ENCODE measurements at places on chromosomes 7 and 10.

DNA sequence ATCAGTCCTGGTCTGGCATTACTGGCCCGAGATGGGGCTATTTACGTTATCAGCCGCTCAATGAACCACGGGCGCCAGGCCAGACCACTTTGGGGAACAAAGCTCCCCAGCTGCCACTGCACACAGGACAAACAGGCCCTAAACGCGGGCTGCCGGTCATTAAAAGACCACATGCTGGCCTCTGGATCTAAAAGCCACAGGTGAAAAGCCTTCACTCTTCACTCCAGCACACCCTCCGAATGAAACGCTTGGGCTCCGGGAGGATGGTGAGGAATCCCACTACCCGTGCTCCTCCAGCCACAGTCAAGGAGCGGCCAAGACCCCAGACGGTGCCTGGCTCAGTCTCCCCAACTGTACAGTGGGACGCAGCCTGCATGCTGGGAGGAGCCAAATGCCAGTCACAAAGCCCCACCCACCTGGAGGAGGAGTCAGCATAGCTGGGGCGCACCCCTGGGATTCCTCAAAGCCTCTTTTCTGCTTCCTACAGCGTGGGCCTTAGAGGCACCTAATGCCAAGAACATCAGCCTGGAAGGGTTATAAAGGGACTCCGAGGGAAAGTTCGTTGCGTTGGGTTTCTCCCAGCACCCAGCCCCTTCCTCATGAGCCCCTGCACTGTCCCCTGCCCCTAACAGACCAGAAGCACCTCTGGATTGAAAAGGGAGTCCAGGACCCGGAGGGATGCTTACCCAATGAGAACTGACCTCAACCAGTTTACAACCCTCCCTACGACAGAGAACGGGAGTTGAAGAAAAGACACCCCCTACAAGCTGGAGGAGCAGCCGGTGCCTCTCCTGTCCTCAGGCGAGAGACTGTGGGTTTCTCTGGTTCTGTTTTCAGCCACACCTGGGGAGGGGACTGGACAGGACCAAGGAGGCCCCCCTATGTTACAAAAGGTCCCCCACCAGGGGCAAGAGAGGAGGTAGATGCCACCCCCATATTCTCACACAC is 4.7 kb downstream of the PDGFA start:
- DNase-seq: no peak

DNA sequence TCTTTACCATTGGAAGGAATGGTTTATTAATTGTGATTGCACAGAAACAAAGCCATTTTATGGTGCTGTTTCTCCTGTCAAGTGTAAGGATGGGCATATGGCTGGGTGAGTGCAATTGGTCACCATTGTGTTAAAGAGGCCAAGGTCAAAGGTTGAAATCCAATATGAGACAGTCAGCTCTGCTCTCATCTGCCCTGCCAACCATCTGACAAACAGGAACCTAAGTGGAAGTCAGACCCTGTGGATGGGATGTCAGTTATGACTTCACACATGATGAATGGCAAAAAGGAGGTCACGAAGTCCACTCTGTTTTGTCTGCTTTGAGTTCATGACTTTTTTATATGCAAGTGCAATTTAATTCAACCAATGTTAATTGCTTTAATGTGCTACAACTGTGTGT is 172.7 kb upstream of the TMEM229A start:
- no peak for DNase-seq

- no peak for DNase-seq
These were observed 383.5 kb downstream of the SFMBT2 start for GRCh38 chr10:7027237-7027912.

GRCh38 chr10:91349381-91349780 is 60.8 kb upstream of the HECTD2 start:
- DNase-seq: no peak

DNA sequence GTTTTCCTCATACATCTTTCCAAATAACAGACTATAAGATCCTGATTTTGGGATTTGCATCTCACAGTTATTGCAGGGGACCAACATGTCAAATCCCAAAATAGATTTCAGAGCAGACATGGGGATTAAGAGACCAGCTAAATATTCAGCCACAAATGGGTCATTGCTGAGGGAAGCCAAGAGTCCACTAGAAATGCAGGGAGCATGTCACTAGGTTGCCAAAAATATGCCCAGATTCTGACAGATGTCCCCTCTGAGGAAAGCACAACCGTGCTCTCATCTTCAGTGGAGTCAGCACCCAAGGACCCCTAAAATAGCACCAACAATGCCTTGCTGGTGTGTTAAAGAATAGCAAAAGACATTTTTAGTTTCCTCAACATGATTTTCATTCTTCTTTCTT is 56.2 kb upstream of the AGK start:
- no peak for DNase-seq

DNA sequence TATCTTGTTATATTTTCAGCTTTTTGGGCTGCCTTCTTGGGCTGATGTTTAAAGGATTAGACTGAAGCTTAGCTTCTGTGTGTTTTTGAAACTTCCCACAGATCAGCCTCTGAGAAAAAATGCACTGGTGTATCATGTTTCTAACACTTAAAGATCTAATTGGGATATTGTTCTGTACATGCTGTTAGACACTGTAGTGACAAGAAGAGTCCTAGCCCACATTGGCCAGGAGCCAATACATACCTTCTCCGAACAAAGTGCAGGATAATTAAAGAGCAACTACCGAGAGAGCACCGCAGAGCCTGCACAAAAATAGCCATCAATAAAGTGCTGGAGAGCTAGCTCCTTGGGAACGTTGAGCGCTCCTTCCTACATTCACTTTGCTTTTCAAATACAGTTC is 289.4 kb upstream of the SP8 start:
- DNase-seq: no peak

DNA sequence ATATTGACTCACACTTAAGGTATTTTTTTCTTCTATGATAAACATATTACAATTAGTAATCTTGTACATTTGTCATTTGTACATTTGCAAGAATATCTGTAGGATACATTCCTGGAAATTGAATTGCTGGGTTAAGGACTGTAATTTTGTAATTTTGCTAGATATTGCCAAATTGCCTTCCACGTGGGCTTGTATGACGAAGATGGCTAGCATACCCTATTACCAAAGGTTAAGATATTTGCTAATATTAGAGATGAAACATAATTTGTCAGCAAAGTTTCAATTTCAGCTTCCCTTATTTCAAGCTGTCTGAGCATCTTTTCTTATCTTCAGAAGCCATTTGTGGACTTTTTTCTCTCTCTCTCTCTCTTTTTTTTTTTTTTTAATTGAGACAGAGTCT is 1.0 kb upstream of the LYZL2 start:
- DNase-seq: peak; percentile 93

- DNase-seq: no peak
These were observed 15.3 kb downstream of the TPK1 start for GRCh38 chr7:144820552-144820951.

- DNase-seq: no peak
These were observed 49.8 kb upstream of the FGFR2 start for GRCh38 chr10:121648059-121648458.

- DNase-seq: no peak
These were observed 80.6 kb downstream of the BEND7 start for GRCh38 chr10:13448216-13448615.

- no peak for DNase-seq
These were observed 185.7 kb downstream of the STK31 start for GRCh38 chr7:23895666-23896096.

DNA sequence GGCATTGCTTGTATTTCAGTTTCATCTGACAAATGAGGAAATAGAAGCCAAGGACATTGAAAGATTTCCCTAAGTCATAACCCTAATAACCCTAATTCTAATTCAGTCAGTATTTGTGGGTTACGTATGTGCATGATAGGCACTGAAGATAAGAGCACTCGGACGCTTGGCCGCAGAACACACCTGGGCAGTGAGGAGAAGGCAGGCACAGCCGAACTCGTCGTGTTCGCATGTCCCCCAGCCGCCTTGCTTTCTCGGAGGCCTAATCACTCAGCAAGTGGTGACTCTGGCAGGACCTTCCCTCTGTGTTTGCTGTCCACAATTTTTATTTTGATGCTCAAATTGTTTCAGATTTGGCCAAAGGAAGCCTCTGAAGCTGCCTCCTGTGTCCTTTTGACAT is 23.7 kb downstream of the HKDC1 start:
- DNase-seq: no peak

DNA sequence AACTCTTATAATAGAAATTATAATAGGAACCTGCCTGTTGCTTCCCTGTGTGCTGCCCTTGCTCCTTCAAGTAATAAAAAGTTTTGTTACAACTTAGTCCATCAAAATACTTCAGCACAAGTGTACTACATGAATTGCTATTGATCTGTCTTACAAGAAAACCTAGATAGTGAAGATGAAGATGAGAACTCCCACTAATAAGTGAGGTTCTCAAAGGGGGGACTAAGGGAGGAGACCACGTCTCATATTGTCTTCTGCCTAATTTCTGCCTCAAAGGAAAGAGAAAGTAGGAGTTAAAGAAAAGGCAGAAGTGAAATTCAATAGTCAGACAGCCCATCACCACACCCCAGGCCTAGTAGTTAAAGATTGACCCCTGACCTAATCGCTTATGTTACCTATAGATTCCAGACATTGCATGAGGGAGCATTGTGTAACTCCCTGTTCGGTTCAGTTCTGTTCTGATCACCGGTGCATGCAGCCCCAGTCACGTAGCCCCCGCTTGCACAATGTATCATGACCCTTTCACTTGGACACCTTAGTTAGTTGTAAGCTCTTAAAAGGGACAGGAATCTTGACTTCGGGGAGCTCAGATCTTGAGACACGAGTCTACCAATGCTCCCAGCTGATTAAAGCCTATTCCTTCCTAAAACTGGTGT is 18.2 kb upstream of the CHST3 start:
- peak; percentile 11 for DNase-seq

DNA sequence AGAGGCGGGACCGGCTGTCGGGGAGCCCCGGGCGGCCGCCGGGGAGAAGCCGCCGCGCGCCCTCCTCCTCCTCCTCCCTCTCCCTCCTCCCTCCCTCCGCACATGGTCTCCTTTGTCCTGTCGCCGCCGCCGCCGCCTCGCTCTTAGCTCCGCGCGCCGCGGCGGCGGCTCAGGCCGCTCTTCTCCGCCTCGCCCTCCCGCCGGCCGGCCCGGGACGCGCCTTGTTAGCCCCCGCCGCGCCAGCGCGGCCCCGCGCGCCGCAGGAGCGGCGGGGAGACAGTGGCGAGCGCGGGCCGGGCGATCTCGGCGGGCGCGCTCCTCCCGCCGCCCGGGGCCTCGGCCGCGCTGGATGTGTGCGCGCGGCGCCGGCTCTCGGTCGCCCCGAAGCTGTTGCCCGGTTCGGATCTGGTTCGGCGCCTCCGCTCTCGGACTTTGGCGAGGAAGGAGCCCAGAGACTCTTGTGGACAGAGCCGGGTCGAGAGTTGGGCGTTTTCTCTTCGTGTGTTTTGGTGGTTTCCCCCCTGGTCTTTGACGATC is 437.4 kb upstream of the GALNT17 start:
- DNase-seq: peak; percentile 14

DNA sequence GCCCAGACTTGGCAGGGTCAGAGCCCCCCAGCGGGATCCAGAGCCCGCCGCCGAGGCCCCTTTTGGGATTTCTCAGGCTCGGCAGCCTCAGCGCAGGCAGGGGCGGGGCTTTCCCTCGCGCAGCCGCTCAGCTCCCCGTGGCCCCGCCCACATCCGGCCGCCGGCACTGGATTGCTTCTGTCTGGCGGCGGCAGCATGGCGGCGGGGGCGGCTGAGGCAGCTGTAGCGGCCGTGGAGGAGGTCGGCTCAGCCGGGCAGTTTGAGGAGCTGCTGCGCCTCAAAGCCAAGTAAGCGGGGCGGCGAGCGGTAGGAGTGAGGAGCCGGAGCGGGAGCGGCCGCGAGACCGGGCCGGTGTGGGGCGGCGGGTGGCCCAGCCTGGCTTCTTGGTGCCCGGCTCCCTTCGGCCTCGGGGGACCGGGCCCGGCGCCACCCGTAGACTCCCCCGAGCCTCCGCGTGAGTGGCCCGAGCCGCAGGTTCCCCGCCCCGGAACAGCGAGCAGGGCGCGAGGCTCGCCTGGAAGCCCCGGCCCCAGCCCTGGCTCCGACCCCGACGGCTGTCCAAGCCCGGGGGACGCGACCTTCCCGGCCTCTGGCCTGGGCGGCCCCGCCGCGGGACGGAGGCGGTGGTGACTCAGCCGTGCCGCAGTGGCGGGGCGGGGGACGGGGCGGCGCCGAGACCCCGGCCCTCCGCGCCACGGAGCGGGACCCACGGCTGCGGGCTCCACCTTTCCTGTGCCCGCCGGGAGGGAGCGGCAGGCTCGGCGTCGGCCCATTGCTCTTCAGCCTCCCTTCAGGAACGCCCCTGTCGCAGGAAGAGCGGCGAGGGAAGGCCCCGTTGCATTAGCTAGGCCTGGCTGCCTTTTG is at the start of gene GLRX3:
Gene GLRX3, plus strand, starts transcription at position 166 of the 864 bp plus-strand sequence. Its CDS starts 30 bp downstream, at position 196.
- DNase-seq: peak; percentile 90

GRCh38 chr10:77188521-77188920 is 449.1 kb downstream of the KCNMA1 start:
- no peak for DNase-seq

- DNase-seq: no peak
These were observed 681.2 kb upstream of the NRP1 start for GRCh38 chr10:34015700-34016099.

DNA sequence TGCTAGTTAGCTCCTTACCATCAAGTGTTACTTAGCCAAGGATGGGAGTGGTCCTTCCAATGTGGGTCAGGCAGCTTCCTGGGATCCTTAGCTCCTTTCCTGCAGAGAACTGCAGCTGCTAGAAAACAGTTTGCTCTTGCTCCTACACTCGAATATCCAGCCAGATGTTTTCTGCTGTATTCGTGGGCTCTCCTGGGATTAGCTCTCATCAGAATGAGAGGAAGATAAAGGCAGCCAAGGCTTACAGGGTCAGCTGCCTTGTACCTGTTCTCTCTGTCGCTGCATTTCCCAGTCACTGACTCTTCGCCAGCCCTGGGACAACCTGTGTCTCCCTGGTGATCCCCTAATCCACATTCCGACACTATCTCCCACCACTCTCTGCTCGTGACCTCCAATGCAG is 29.0 kb downstream of the NEUROD6 start:
- DNase-seq: no peak

DNA sequence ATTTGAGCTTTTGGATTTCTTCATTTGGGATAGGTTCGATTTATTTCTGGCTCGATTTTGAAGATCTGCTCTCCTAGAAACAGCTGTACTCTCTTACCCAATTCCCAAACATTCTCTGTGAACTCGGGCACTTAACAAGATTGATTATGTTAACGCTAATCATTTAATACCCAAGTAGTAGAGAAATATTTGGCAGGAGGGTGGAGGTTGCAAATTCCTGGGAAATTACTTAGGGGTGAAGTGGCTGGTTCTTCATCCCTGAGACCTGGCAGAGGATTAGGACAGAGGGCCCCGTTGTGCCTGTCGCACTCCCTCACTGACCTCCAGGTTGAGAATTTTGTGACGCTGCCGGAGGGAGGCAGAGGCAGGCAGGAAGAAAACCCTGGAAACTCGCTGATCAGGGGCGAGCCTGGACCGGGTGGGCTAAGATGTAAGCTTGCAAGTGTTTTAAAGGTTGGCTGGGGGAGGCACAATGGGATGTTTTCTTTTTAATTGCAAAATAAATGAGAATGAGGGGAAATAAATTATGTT is 182.6 kb downstream of the TCF7L2 start:
- no peak for DNase-seq

GRCh38 chr10:75969031-75969430 is 537.6 kb downstream of the LRMDA start:
- DNase-seq: no peak

- no peak for DNase-seq
These were observed 112.2 kb downstream of the TES start for GRCh38 chr7:116322541-116322940.
